Right lobe of liver (tissue), 6 donors: ENCODE measurements at places on chromosomes 4 and X.

DNA sequence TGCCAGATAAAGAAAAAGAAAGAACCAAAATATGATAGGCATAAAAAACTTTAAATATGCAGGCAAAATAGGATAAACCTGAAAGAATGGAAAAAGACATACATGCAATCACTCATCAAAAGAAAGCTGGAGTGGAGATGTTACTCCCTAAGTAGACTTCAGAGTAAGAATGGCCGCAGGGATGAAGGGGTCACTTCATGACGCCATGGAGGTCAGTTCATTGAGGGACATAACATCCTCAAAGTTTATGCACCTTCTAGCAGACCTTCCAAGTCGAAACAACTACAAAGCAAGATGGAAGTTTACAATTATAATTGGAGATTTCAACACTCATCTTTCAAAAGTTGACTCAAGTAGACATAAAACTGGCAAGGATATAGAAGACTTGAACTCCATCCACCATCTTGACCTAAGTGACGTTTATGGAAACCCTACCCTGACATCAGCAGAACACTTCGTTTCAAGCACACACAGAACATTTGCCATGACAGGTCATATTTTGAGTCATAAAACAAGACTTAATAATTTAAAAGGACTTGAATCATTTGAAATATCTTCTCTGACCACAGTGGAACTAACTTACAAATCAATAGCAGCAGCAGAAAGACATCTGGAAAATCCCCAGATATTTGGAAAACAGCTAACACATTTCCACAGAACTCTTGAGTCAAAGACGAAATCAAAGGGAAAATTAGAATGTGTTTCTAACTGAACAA, 106.0 kb upstream of the LRPAP1 start:
- DNase-seq, result no peak

DNA sequence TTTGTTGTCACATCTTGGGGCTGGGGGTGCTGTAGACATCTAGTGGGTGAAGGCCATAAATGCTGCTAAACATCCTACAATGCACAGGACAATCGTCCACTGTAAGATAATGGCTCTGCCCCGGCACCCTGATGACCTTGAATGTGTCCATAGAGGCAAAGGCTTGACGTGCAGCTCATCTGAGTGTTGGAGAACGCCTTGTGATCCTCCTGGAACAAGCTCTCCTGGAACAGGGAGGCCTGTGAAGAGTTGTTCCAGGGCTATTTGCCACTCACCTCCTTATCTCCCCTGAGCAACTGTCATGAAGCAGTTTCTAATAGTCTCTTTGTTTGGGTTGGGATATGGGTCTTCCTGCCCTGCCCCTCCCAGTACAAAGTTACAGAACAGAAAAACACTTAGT, 15.2 kb upstream of the PCYT1B start:
- DNase-seq, result no peak

DNA sequence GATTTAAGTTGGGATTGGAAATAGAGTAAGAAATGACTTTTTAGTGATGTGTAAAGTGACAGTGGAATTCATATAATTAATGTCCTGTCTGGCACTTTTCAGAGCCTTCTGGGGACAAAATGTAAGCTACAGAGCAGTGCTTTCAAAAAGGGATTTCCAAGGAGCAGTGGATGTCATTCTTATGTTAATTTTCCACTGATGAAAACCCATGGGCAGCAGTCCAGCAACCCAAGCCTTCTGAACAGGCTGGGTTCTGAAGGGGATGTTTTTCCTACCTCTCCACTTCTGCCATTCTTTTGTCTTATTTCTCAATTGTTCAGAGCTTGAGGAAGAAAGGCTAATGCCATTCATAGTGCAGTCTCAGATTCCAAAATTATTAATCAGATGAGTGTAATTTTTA, 717.6 kb upstream of the HS3ST1 start:
- no peak for DNase-seq

GRCh38 chr4:107155366-107155765, 119.3 kb upstream of the DKK2 start:
- DNase-seq, result no peak

DNA sequence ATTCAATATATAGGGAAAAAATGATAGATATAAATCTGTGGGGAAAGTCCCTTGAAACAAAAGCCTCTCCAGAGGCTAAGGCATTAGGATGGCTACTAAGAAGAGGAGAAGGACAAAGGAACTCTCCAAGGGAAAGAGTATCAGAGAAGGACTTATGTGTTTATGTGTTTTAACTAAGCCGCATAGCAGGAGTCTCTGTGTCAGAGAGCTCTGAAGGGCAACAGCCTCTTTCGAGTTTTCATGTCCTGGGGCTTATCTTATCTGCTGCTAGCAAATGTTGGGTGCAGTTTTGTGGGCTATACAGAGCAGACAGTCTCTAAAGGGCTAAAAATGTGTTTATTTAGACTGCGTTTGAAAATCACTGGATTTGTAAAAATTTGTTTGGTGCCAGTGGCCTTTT, 1145.6 kb upstream of the DIAPH2 start:
- DNase-seq, result no peak

DNA sequence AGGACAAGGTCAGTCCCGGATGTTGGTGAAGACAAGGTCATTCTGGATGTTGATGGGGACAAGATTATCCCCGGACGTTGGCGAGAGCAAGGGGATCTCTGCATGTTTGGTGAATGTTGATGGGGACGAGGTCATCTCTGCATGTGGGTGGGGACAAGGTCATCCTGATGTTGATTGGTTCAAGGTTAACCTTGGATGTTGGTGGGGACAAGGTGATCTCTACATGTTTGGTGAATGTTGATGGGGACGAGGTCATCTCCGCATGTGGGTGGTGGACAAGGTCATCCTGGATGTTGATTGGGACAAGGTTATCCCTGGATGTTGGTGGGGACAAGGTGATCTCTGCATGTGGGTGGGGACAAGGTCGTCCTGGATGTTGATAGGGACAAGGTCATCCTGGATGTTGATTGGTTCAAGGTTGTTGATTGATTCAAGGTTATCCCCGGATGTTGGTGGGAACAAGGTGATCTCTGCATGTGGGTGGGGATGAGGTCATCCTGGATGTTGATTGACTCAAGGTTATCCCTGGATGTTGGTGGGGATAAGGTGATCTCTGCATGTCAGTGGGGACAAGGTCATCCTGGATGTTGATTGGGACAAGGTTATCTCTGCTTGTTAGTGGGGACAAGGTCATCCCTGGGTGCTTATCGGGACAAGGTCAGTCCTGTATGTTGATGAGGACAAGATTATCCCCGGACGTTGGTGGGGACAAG, 28.8 kb upstream of the PLCXD1 start:
- no peak for DNase-seq
